ENCODE measurements at places on chromosomes 4 and X.
A peak's percentile ranks its signal among the peaks of the same experiment; 100 is the strongest.

DNA sequence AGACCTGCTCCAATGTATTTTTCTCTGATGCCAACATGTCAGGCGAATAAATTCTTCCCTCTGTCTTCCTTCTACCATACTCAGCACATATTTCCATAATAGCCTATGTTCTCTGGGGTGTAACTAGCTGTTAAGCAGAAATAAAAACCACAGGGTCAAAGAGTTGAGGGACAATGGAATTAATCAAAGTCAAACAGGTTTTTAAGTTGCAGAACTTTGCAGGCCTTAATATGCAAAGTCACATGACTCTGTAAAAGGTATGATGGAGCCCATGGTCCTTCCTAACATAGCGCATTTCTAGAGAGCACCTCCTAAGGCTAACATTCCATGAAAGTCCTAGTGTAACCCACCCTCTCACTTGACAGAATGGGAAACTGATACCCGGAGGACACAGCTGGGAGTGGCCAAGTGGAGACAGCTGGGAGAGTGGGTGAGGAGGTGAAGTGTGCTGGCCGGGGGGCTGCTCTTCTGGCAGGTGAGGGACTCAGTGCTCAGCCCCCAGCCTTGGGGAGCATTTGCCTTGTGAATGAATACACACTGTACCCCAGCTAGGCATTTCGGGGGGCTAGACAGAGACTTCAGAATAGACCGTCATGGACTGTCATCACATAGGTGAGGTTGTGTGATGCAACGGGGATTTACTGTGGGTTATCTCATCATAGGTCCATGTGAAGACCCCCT lies 8.4 kb upstream of the SORCS2 start:
- no peak for DNase-seq

DNA sequence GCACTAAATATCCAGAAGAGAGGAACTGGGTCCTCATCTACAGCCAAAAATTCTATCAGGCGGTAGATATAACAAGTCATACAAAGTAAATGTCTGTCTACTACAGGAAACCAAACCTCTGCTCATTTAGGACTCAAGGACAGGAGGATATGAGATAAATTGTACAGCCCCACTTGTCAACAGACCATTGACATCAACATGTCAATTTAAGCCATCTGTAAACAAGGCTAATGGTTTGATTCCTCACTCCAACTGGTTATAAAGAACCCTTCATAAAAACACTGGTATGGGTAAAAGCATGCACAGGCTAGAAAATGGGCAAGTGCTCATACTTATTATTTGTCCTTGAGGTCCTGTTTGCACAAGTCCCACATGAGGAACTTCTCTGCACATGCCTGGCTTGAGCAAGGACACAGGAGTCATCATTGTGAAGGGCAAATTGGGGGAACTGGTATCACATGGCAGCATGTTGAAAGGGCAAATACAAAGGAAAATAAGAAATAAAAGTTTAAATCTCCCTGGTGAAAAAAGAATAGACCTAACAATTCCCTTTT lies 13.2 kb downstream of the RTL8B start:
- DNase-seq, result no peak

GRCh38 chrX:153900831-153901752 lies 3.4 kb upstream of the AVPR2 start:
- peak; percentile 89 for DNase-seq

DNA sequence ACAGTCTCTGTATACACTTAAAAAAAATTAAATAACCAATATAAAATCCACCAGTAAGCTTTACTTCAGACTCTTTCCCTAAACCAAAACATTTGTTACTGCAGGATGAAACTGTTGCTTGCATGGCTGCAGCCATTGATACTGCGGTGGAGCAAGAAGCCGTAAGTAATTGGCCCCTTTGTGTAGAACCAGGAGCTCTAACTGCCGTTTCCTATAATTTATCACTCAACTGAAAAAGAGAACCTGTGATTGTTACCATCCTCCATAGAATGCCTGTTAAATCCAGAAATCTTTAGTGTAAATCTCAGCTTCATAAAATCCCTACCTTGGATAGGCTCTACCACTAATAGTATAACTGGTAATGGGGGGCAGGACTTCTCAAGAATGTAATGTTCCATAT lies 62.6 kb downstream of the KIF4A start:
- DNase-seq, result no peak

DNA sequence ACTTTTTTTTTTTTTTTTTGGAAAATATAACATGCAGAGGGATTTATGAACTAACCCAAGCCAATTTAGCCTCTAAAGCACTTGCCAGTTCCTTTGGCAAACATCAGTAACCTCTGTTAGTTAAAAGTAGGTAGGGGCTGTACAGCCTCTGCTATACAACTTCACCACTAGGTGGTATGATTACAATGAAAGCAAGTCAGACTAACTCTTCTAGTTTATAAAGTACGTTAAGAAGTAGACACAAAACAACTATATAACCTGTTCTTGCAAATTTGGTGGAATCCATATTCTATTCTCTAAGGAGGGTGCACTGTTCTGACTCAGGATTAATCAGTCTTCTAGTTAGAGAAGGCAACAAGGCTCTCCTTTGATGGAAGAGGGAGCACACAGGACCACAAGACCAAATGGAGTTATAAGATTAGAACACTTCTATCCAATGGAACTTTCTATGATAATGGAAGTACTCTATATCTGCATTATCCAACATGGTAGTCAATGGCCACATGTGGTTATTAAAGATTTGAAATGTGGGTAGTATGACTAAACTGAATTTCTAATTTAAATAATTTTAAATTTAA lies 12.8 kb downstream of the AIMP1 start:
- DNase-seq, result peak; percentile 66

GRCh38 chrX:102654696-102655095 lies 3.4 kb downstream of the GPRASP1 start:
- peak; percentile 30 for DNase-seq

DNA sequence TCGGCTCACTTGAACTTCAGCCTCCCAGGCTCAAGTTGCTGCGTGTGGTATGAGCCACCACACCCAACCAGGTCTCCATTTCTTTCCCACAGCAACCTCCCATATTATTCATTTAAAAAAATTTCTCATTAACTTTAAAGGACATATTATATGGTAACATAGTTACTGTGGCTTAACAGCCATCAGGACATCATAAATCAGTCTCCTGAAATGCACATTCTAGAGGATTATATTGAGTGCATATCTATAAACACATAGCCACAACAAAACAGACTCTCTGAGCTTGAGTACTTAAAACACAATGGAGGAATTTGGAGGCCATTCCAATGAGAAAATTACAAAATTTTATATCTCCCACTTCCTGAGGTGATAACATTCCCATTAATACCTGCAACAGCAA lies 61.5 kb downstream of the CORIN start:
- no peak for DNase-seq

- DNase-seq, result no peak
Measured at GRCh38 chr4:108034565-108034964, 44.9 kb downstream of the HADH start.

DNA sequence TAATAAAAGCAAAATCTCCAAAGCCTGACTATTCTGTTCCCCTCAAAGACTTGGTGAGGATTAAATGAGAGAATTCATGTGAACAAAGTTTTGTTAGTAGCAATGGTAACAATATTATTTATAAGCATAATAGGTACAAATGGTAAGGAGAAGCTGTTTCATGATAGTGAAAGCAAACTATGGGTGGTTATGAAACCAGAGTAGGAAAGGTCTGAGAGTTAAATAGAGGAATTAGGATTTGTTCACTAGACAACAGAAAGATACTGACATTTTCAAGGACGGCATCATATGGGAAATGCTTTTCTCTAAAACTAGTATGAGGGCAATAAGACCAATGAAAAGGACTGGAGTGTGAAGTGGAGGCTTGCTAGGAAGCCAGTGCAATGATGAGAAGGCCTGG lies 128.6 kb upstream of the FTHL17 start:
- DNase-seq, result no peak

- DNase-seq, result no peak
Measured at GRCh38 chr4:86472377-86473019, 112.6 kb upstream of the MAPK10 start.

- no peak for DNase-seq
Measured at GRCh38 chr4:119872371-119873016, 194.2 kb downstream of the MAD2L1 start.

GRCh38 chrX:24207826-24208225 lies 58.3 kb downstream of the ZFX start:
- DNase-seq, result no peak

- DNase-seq, result peak; percentile 51
Measured at GRCh38 chr4:37666625-37667071, 19.5 kb downstream of the RELL1 start.

GRCh38 chr4:184506527-184507121 lies 32.3 kb upstream of the IRF2 start:
- peak; percentile 31 for DNase-seq

- peak; percentile 19 for DNase-seq
Measured at GRCh38 chrX:147891896-147892295, 19.8 kb upstream of the FMR1 start.

DNA sequence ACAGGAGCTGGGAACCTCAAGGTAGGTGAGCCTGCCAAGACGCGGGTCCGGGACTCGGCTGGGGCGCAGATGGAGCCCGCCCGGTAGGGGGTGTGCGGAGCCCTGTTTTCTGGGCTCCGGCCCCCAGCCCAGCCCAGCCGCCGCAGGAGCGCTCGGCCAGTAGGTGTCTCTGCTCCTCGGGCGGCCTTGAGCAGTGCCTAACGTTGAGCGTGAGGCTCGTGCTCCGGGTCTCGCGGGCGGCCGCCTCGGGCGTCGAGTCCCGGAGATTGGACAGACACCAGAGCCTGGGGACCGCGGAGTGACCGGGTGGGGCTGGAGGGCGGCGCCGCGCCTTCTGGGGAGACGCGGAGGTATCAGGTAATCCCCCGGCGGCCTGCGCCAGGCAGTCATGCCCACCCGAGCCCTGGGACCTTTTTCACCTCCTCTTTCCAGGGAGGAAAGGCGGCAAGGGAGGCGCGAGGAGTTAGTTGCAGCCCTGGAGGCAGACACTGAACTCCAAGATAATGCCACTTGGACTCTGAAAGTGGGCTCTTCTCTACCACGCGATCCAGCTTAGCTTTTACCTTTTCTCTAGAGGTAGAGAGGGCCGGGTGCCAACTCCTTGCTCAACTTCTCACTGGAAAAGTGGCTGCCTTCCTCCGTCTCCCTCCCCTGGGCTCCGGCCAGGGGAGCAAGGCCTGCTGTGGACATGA lies 14.5 kb upstream of the FGG start:
- DNase-seq, result peak; percentile 69

DNA sequence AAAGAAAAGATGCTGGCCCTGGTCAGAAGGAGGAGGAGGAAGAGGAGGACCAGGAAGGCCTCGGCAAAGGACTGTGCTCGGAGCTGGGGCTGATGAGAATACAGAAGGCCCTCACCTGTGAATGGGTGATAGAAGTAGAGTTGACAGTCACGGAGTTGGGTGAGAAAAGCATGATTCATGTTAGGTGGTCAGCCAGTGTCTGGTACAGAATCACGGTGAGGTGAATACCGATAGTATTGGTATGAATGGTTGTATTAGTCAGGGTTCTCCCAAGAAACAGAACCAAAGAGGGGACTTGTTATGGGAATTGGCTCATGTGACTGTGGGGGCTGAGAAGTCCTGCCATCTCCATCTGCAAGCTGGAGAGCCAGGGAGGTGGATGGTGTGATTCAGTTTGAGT lies 32.5 kb upstream of the FAM156A start:
- no peak for DNase-seq

DNA sequence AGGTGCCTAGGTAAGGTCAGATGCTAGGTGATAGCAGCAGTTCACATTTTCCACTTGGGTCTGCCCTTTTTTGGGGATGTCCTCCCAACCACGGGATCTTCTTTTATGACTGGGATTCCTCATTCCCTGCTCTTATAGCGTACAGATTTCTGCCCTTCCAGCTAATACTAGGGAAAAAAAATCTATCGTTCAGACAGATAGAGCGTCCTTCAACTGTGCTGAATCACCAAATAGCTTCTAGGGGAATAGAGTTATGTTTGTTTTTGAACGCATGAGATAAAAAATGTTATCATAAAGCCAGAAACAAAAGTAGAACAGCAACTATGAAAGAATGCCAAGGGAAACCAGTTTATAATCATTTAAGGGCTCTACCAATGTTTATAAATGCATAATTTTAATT lies 13.0 kb downstream of the RAP2C start:
- peak; percentile 33 for DNase-seq

GRCh38 chr4:72828864-72829263 lies 240.7 kb downstream of the COX18 start:
- no peak for DNase-seq

Data from muscle of leg (tissue), 16 donors.